ENCODE measurements at places on chromosomes 5 and 9.
A peak's percentile ranks its signal among the peaks of the same experiment; 100 is the strongest.

DNA sequence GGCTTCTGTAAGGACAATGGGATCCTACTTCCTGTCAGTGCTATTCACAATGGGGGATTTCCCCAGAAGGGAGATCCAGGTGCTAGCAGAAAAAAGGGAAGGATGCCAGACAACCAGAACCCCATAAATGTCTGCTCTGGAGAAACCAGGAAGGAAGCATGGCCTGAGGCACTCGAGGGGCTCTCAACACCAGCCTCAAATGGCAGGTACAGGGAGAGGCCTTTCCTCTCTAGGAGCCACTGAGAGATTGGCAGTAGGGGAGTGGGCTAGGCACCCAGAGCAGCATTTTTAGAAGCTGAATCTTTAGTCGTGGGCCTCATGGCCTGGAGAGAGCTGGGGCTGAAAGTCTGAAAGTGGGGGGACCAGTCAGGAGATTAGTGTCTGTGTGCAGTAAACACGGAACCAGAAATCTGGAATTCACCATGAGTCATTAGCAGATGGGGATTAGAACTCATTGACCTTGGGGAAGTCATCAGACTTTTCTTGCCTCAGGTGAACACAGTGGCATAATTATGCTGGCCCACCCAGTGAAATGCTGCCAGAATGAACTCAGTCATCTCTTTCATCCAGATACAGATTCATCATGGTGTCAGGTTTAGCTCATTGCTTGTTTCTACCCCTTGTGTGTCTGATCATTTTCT is 28.3 kb downstream of the ARHGEF28 start:
- no peak for DNase-seq

DNA sequence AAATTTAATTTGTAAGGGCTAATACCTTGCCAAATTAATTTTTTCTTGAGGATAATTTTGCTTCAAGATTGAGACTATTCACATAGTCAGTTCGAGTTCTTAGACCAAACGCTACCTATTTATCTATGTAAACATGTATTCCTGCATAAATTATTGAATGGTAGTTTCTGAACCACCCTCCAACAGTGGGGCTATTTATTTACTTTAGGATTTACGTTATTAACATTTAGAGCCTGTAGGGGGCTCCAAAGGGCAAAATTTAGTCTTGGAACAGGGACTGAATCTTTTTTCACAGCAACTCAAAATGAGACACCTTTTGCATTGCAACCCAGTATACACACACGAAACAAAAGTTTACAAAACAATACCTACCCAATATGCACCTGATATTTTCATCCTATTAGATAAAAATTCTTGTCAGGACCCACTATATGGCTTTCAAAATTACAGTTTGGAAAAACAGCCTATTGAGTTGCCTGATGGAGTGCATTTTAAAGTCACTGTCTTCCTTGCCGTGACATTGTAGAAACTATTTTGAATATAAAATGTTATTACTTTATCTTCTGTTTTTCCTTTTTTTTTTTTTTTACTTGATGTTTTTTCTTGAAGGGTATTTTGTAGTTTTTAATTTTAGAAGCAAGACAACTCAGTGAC is 47.1 kb upstream of the POU4F3 start:
- no peak for DNase-seq

- DNase-seq: no peak
Measured at GRCh38 chr9:126684345-126684744, 70.6 kb downstream of the LMX1B start.

DNA sequence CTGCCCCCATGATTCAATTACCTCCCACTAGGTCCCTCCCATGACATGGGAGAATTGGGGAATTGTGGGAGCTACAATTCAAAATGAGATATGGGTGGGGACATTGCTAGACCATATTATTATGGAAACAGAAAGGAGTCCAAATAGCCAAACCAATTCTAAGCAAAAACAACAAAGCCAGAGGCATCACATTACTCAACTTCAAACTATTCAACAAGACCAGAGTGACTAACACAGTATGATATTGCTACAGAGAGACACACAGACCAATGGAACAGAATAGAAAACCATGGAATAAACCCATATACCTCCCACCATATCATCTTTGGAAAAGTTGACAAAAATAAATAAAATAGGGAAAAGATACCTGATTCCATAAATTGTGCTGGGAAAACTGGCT is 710.5 kb upstream of the CDH9 start:
- DNase-seq: no peak

DNA sequence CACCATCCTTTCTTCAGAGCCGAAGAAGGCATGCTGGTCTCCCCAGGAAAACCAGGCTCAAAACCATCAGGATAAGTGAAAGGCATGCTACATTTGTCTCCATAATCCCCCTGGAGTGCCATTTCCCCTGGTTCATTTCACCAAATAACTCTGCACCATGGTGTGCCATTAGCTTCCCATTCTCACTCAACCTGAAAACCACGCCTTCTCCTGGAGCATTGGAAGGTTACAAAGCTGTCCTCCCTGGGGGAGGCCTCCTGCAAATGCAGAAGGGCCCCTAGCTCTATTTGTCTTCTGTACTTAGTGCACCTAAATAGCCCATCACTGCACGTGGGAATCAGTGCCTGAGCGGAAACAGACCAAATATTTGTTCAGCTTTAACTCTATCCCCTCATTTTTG is 90.2 kb upstream of the ICE1 start:
- no peak for DNase-seq

DNA sequence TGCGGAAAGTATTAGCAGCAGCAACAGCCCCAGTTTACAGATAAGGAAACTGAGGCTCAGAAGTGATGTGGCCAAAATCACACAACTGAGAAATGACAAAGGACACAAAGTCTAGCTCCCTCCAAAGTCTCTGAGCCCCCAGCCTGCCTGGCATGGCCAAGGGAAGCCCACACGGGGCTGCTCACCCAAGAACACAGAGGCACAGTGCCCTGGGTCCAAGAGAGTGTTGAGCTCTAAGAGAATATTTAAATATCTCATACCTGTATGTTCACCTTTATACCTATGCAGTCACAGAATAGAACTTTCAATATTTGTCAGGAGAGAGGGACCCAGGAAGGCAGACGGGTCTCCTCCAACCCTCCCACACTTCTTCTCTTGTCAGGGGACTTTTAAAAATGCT is 16.6 kb downstream of the VAV2 start:
- DNase-seq: no peak

- no peak for DNase-seq
Measured at GRCh38 chr5:5372511-5372910, 50.0 kb upstream of the ICE1 start.

DNA sequence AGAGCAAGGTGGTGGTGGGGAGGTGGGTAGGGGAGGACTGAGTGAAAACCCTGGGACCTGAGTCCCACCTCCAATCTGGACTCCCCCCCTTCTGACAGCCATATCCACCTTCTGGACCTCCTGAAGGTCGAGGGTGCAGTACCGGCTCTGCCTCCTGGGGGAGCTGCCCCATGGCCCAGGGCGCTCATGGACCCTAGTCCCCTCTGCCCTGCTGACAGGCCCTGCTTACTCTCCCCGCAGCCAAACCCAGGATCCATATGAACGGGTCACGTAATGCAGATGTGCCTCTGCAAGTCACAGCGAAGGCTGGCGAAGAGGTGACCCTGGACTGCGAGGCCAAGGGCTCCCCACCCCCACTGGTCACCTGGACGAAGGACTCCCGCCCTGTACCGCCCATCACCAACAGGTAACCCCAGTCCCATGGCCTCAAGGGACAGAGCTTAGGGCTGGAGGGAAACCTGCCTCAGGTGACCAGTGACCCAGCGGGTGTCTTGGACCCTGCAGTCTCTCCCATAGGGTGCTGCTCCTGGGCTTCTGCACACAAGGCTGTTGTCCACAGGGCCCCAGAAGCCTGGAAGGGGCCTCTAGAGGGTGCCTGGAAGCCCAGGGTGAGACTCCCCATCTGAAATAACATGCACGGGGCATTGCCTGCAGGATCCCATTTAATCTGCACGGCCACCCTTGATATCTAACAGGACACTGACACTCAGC is 61.7 kb downstream of the HMCN2 start:
- DNase-seq: no peak

- DNase-seq: no peak
Measured at GRCh38 chr5:109350537-109351270, 59.1 kb downstream of the PJA2 start.

DNA sequence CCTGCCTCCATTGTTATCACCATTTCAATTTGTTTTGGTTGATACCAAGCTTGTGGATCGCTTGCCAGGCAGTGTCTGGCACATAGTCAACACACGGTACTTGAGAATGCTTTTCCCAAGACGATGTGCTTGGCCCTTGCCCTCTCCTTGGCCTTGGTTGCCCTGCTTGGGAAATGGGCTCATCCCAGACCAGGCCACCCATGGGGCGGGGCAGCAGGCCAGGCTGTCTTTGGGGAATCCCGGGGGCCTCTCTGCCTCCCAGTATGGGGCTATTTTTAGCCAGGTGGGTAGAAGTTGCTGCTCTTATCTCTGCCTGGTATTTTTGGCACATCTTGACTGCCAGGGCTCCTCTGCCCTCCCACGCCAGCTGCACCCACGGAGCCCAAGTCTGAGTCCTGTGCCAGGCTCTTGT is 49.9 kb downstream of the LMX1B start:
- no peak for DNase-seq

DNA sequence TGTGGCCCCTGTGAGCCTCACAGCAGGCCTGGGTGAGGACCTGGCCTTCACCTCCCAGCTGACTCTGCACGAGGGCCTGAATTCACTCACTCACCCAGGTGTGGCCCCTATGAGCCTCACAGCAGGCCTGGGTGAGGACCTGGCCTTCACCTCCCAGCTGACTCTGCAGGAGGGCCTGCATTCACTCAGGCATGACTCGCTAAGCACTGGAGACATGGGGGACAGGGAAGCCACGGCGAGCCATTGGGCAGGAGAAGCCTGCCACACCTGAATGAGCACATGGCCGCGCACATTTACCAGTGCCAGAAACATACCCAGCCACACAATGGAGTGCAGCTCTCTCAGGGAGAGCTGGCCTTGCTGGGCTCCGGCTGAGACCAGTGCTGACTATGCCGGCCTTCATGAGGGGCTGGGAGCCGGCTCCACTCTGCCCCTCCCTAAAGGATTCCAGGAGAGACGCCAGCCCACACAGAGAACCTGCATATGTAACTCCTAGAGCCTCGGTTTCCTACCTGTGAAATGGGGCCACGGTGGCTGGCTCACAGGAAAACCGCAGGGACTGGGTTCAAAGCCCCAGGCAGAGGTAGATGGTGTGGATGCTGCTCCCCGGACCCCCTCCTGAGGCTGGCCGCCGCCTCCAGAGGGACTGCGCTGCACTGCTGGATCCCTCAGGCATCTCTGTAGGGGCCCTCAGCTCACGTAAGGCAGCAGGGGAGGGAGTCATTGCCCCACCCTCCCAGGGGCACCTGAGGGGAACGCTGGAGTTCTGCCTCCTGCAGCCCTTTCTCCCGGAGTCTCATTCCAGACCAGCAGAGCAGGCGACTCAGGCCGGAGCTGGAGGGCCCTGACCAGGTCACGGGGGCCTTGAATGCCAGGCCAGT is 7.2 kb downstream of the ADAMTS2 start:
- DNase-seq: no peak

GRCh38 chr5:19771174-19771835 is 216.7 kb downstream of the CDH18 start:
- no peak for DNase-seq

DNA sequence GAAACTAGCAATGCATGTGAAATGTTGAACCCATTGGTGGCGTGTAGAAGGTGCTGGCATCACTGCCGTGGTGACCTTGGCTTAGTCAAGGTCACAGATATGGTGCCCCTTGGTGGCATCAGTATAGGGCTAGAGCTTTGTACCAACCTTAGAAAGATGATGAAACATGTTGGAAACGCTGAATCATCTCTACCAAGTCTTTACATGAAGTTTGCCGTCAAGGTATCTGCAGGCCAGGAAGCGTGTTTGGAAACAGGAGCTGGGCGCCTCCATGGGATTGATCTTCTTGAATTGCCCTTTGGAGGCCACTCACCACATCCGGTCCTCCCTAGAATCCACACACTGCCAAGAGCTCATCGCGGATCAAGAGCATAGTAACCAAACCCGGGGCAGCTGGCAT is 16.9 kb upstream of the BOD1 start:
- no peak for DNase-seq

DNA sequence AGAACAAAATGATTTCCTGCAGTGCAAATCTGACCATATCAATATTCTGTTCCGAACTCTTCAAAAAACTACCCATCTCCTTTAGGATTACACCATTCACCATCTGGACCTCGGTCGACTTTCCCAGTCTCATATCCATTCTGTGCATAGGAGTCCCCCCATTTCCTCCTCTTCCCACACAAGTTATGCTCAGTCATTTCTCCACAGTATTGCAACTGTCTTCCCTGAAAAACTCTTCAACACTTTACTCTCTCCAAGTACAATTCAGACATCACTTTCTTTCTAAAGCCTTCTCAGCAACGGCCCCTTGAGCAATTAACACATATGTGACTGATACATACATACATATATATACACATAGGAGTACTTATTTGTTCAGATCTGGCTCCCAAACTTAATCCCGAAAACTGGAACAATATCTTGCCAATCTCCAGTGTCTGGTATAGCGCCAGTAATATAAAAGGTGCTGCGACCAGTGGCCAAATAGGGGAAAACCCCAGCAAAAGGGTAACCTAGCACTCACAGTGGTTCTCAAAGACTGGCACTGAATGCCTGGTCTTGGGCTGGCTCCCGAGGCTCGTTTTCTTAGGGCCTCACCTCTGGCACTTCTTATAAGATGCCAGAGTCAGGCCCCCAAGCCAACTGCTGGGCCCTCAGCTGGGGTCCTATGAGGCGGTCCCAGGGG is 629 bp downstream of the ZBTB26 start:
- DNase-seq: peak; percentile 4

DNA sequence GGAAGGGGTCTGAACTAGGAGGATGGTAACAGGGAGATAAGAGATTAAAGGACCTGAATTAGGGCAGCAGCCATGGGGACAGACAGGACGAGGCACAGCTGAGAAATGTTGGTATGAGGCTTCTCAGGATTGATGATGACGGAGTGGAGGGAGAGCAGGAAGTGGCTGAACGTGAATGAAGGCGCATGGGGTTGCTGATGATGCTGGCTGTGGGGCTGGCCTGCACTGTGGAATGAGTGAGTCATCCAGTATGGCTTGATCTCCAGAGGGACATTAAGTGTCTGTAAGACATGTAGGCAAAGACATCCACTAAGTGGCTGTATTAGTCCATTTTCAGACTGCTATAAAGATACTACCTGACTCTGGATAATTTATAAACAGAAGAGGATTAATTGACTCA is 256.4 kb downstream of the ICE1 start:
- no peak for DNase-seq

DNA sequence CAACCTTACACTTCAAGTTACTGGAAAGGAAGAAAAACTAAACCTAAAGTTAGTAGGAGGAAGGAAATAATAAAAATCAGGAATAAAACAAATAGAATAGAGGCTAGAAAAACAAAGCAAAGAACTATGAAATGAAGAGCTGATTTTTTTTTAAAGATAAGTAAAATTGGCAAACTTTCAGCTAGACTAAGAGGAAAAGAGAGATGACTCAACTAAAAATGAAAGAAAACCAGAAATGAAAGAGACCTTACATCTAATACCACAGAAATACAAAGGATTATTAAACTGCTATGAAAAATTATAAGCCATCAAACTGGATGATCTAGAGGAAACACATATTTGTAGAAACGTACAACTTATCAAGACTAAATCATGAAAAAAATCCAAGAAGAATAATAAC is 60.0 kb downstream of the PRRC1 start:
- DNase-seq: no peak

GRCh38 chr5:77718934-77719610 is 57.1 kb downstream of the TBCA start:
- DNase-seq: no peak

All from CD4-positive, alpha-beta T cell treated with Interleukin-4 for 1 hour (primary cell).